ENCODE measurements at places on chromosomes 3 and 15. TPM values are rescaled to one million over a fixed set of nuclear protein-coding genes. Genes with fewer than 3 reads are reported as not detected.

- DNase-seq, result no peak
Observed at GRCh38 chr3:36796161-36796560, 31.8 kb upstream of the DCLK3 start.

Gene PYGO1
- 6.0 TPM for total RNA-seq

Gene DLEC1
- 5.5 TPM for total RNA-seq

Gene VEPH1
- total RNA-seq, result 0.48 TPM

DNA sequence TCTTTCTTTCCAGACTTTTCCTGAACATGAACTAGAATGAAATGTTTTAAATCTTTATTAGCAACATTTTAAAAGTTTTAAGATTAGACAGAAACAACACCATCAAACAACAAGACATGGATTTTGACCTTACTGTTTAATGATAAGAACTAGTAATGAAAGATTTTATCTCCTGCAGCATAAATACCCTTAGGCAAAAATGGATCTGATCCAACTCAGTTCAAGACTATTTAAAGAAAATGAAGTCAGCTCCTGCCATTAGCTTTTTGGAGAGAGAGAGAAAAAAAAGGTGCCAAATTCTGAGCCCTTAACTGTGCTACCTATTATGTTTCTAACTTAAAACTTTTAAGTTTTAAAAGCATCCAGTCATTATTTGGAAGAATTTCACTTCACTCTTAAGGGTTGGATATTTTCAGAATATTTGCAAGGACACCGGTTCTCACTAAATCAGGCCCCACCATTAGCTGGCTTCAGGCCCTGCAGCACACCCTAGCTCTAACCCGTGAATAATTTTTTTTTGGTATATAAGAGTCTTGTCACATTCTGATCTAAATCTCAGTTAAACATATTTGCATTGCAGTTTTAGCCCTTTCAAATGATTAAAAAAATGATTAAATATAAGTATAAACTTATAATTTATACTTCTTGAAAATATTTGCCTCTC, 60.0 kb downstream of the NR1I2 start:
- no peak for DNase-seq

GRCh38 chr3:42183991-42184632, 81.9 kb downstream of the CCK start:
- DNase-seq, result no peak

Gene LYZL4
- total RNA-seq, result not detected

GRCh38 chr3:150177673-150178381, 207.1 kb upstream of the PFN2 start:
- no peak for DNase-seq

Data from omental fat pad (tissue), 4 donors.